ENCODE measurements at places on chromosomes 3 and 15. TPM values are rescaled to one million over a fixed set of nuclear protein-coding genes. Genes with fewer than 3 reads are reported as not detected.

DNA sequence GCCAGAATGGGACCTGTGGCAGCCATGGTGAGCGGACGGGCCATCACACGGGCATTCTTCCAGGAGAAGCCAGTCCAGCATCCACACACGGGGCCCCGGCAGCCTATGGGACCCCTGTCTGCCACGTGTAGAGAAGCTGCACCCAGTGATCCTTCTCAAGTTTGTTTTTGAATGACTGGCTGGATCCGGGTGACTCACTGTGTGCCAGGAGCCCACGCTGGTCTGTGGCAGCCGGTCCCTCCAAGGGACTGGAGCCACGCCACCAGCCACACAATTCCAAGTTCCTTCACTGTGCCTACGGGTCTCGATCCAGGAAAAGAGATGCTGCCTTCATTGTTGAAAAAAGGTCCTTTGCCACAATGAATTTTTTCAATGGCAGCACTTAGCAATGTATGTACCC, 58.1 kb downstream of the ATP10A start:
- DNase-seq = no peak

GRCh38 chr15:98612490-98613110, 35.7 kb upstream of the IGF1R start:
- DNase-seq = no peak

- no peak for DNase-seq
Observed at GRCh38 chr15:23074684-23075083, 35.3 kb upstream of the TUBGCP5 start.

- DNase-seq = no peak
Observed at GRCh38 chr3:65919826-65920225, 118.9 kb downstream of the MAGI1 start.

DNA sequence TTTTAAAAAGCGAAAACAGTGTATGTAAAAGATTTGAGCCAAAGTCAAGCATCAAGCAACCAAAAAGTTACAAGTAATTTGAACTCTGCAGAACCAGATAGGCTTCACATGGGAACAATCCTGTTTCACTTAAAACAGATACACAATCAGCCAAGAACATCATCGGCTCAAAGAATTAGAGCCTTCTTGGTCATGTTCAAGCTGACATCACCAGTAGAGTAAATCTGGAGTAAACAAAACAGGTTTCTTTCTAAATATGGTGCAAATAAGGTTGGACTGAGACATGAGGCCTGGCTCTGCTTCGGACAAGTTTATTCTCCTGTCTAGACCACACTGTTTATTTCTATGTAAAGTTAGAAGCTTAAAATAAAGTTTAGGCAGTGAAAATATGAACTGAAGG, 116.0 kb downstream of the GMNC start:
- no peak for DNase-seq

- no peak for DNase-seq
Observed at GRCh38 chr3:139559541-139559940, 20.0 kb upstream of the RBP1 start.

GRCh38 chr3:4994823-4995499, 15.7 kb downstream of the BHLHE40 start:
- DNase-seq = peak; percentile 34

DNA sequence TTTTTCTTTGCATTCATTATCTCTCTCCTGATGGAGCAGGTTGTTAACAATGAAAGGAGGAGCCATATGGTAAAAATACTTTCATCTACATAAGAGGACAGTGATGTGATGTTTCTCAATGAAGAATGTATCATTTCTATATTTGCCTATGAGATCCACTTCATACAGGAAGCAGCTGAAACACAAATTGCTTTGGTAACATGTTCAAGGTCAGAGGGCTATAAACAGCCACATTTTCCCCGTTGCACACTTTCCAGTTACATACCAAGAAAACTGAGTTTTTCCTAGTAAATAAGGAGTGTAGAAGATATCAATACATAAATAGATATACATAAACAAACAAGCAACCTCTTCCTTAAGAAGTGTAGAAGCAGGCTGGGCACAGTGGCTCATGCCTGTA, 32.6 kb upstream of the GYG1 start:
- no peak for DNase-seq

- DNase-seq = no peak
Observed at GRCh38 chr3:147813256-147813655, 404.1 kb downstream of the ZIC1 start.

- no peak for DNase-seq
Observed at GRCh38 chr3:52078781-52079560, 22.6 kb upstream of the DUSP7 start.

DNA sequence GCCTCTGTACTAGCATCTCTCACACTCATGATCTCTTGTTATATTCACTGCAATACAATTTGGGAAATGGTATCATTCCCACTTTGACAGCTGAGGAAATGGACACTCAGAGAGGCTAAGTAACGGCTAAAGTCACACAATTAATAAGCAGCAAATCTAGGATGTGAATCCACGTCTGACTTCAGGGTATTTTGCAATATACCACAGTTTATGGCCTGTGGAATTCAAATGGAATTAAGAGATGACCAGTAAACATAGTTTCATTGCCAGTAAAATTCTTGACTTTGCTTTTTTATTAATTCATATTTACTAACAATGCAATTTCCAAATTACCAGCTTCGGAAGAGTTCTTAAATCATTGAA, 61.1 kb downstream of the CCNL1 start:
- DNase-seq = no peak

GRCh38 chr15:56208641-56209155, 35.0 kb downstream of the RFX7 start:
- no peak for DNase-seq

DNA sequence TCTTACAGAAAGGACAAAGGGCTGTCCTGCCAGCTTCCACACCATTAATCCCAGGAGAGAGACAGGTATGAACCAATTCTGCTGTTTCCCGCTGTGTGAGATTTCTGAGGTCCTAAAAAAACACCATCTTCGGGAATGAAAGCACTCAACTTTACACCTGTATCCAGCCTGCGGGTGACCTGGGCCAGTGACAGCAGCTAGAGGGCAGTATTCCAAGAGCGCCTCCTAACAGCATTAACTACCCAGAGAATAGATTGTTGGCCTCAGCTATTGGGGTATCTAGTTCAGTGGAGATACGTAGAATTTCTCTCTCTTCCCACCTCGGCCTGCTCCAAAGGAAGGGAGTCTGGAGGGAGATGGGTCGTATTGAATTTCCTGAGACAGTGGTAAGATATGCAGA, 55.1 kb downstream of the WDR76 start:
- no peak for DNase-seq

DNA sequence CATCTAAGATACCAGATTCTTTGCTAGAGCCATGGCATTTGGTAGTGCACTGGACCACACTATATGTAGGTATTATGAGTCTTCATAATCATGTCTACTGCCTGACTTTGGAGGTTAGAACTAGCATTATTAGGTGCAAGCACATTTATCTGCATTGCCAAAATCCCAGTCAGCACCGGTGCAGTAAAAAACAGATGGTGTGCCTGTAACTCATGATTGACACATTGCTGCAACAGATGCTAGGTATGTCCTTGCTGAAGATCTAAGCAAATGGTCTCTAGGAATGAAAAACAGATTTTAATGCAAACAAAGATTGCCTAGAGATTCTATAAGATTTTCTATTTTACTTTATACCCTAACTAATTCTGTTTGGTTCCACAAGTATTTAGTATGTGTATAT, 47.7 kb downstream of the MYO5A start:
- DNase-seq = no peak

Gene MKRN2OS
- total RNA-seq = not detected

Gene SERINC4
- total RNA-seq = 0.30 TPM

Gene GOLIM4
- total RNA-seq = 6.4 TPM

Gene GABRG3
- not detected for total RNA-seq

Gene BMF
- 13.0 TPM for total RNA-seq

Gene CLDN11
- total RNA-seq = 0.16 TPM

Gene ACOX2
- total RNA-seq = not detected

Gene NUP210
- total RNA-seq = 236 TPM

Gene SLC38A3
- total RNA-seq = not detected

Data from activated CD8-positive, alpha-beta memory T cell treated with anti-CD3 and anti-CD28 coated beads, Interleukin-2, amount 10 ng/mL, durations not matched to agents 7 days and 5 days (primary cell).